PC-9 (cell line): ENCODE measurements at places on chromosomes 16 and 17. TPM values are rescaled to one million over a fixed set of nuclear protein-coding genes. Genes with fewer than 3 reads are reported as not detected.

DNA sequence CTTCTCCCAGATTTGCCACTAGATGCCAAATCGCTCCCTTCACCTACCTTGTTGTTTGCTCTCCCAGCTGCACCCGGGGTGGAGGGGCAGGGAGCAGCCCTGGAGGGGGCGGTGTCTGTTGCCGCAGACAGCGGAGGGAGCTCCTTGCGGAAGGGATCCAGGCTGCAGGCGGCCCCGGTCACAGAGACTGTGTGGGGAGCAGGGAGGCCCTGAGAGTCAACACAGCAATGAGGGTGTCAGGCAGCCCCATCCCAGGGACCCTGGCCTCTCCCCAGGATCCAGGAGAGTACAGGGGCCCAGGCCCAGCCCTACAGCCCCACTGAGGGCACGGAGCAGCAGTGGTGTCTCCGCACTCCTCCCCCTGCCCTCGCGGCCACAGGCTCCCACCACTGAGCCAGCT, 50.5 kb upstream of the CHMP6 start:
- DNase-seq: no peak

DNA sequence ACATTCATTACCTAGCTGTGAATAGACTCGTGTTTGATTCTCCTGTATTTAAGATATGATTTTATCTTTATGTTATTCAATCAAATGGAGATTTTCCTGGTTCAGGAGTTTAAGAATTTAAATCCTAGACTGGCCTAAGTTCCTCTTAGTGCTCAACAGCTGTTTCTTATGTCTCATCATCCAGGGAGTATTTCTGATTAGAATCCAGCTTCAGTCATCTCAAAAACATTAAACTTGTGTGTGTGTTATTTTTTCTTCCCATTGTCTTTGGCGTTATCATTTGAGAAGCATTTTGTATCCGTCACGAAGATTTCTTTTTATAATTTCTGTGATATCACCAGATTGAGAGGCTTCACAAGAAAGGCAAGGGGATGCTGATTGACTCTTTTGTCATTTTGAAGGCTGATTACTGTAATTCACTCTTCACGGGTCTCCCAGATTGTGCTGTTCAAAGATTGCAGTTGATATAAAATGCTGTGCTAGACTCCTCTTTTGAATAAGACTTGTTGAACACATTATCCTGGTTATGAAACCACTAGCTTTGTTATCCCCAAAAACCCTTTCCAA, 204.8 kb downstream of the CDH8 start:
- DNase-seq: no peak

DNA sequence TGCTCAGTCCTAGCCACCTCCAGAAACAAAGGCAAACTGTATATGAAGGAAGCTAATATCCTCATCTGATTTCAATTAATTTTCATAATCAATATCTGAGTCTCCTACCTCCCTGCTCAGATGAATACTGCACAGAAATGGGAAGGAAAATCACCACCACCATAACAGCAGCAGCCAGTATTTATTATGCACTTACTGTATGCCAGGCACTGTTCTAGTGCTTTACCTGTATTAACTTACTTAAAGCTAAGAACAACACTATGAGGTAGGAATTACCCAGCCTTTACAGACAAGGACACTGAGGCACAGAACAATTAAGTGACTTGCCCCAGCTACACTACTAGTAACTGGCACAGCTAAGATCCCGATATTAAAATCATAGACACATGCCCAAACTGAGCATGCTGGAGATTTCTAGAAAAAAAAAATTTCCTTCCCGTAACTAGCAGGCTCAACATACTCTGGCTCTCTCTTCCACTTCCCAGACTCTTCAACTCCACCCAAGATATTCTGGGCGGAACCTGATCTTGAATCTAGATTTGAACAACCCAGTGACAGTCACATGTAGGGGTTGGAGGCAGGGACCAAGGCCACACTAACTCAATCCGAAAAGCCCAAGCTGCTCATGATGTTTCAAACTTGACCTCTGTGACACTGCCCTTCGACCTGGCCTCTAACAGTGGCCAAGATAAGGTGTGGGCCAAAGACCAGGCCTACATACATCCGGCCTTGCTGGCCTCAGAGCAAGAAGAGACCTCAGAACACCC, 3.9 kb downstream of the TRIM25 start:
- no peak for DNase-seq

CCNF gene
- 53.4 and 69.0 TPM in 2 replicates for total RNA-seq
